ENCODE measurements at places on chromosomes 1 and 21.

- DNase-seq, result no peak
These were observed 32.4 kb downstream of the AHDC1 start for GRCh38 chr1:27571439-27572018.

GRCh38 chr1:88801575-88802208 is 89.7 kb downstream of the GTF2B start:
- no peak for DNase-seq

DNA sequence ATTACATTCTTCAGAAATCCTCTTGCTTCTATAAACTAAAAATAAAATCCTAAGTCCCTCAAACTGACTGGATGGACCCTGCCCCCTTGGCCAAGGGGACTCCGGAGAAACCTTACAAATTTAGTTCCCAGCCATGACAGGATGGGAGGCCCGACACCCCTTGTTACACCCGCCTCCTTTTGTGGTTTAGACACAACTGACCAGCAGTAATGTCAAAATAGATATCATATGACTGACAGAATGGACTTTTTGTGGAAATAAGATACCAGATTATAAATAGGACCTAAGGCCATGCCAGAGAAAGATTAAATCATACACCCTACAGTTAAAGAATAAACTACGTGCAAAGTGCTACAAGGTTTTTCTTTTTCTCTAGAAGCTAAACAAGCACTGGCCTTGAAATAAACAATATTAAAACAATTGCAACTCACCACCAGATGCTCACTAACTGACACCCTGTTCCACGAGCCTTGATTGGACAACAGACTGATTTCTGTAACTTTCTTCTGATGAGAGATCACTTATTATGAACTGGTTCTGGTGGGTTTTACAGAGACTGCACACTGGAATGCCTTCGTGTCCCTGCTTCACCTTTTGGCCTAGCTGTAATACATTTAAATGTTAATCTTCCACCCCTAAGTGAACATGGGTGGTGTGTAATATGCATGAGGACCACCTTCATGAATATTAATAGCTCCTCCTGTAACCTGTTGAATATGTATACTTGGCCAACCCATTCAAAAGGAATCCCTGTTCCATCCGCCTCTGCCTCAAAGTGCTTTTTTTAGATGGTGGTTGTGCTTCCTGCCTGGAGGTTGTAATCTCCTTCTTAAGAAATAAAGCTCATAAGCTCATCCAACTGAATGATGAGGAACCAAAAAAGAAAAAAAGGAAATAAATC is 99.6 kb downstream of the ODF2L start:
- no peak for DNase-seq

DNA sequence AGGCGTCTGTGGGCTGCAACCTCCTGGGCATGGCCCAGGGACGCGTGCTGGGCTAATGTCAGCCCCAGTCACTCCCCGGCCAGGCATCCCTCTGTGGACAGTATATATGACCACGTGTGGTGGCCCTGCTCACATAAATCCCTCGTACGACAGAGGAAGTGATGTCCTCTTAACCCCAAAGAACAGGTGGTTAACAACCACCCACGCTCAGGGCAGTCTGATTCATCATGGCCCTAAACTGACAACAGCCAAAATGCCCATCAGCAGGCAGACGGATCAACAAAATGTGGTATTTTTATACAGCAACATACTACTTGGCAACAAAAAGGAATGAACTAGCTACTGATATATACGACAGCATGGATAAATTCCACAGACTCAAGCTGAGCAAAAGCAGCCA is 51.0 kb downstream of the ECE1 start:
- no peak for DNase-seq

- DNase-seq, result no peak
These were observed 10.4 kb upstream of the IL24 start for GRCh38 chr1:206886831-206887230.

- DNase-seq, result no peak
These were observed 43.4 kb downstream of the RPRD2 start for GRCh38 chr1:150407330-150407729.

DNA sequence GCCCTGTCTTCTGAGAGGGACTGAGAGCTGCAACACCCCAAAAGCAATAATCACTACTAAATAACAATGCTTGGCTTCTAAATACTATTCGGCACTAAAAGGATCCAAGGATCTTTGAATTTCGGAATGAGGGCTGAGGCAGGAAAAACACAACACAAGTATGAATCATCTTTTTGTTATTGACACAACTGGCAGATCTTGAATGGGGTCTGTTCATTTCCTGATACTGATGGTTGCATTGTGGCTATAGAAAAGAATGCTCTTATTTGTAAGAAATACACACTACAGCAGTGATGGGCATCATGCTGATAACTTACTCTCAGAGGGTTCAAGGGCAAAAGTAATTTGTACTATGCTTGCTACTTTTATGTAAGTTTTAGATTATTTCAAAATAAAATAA is 149.2 kb upstream of the PLD5 start:
- no peak for DNase-seq

GRCh38 chr1:202073206-202073605 is 49.5 kb upstream of the GPR37L1 start:
- DNase-seq, result no peak

GRCh38 chr1:10211805-10212410 is 1.5 kb downstream of the KIF1B start:
- no peak for DNase-seq

- no peak for DNase-seq
These were observed 296.9 kb upstream of the SGIP1 start for GRCh38 chr1:66237042-66237441.

DNA sequence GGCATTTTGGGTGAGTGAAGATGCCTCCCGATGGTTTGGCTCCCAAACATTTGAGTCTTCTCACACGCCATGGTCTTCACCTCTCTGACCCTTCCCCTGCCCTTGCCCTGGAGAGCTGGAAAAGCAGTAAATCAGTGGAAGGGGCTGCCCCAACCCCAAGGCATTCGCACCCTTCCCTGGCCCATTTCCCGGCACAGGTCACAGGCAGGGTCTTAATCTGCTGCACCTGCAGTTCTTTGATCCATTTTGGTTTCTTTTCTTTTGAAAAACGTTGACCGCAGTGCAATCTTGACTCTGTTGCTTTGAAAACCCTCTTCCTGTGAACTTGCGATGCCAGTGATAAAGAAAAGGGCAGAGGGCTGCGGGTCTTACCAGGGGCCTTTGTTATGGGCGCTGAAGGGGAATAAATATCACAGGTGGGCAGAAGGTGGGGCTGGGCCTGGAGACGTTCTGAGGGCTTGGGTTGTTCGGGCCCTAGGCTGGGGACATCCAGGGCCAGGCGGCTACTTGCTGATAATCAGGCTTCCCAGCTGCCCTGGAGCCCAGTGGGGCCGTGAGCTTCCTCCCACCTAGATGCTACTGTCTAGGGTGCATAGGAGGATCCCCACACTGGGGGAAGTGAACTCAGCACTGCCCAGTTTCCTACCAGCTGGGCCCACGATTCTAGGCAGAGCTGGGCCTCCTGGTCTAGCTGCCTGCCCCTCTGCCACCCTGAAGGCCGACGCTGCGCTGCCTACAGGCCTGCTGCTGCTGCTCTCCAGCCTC is 38.6 kb upstream of the EPS8L3 start:
- no peak for DNase-seq

- DNase-seq, result no peak
These were observed 17.9 kb downstream of the SFT2D2 start for GRCh38 chr1:168243636-168244212.

- DNase-seq, result no peak
These were observed 31.6 kb downstream of the EEIG2 start for GRCh38 chr1:108591466-108591865.

GRCh38 chr1:21126324-21126723 is 50.4 kb downstream of the EIF4G3 start:
- DNase-seq, result no peak

DNA sequence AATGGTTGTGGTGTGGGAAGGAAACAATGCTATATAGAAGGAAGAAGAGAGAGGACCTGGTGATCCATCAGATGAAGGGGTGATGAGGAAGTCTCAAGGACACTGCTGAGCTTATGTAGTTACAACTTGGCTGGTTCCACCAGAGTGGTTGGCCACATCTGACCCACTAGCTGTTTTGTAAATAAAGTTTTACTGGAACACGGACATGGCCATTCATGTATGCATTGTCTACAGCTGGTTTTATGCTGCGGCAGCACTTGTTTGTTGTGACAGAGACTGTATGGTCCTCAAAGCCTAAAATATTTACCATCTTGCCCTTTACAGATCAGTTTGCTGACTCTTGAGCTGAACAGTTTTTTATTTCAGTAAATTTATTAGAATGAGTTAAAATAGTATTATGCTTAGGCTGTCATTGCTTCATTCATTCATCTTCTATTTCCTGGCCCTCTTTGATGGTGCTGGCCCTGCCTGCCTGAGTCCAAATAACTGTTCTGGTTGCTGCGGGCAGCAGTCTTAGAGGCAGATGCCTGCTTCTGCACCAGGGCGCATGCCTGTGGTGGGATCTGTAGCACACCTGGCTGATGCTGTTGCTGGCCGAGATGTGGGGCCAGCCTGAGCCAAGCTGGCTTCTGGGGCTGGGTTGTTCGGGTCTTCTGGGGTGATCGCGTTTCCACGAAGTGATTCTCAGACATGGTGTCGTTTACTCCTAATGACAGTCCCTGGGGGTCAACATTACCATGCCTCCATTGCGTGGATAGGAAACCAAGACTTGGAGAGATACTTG is 61.4 kb upstream of the WNT4 start:
- DNase-seq, result no peak

- peak; percentile 29 for DNase-seq
These were observed 506 bp downstream of the SSX2IP start for GRCh38 chr1:84689514-84690396.
